Fibroblast of the conjunctiva (primary cell): ENCODE measurements at places on chromosomes 7 and 10.
A peak's percentile ranks its signal among the peaks of the same experiment; 100 is the strongest.

DNA sequence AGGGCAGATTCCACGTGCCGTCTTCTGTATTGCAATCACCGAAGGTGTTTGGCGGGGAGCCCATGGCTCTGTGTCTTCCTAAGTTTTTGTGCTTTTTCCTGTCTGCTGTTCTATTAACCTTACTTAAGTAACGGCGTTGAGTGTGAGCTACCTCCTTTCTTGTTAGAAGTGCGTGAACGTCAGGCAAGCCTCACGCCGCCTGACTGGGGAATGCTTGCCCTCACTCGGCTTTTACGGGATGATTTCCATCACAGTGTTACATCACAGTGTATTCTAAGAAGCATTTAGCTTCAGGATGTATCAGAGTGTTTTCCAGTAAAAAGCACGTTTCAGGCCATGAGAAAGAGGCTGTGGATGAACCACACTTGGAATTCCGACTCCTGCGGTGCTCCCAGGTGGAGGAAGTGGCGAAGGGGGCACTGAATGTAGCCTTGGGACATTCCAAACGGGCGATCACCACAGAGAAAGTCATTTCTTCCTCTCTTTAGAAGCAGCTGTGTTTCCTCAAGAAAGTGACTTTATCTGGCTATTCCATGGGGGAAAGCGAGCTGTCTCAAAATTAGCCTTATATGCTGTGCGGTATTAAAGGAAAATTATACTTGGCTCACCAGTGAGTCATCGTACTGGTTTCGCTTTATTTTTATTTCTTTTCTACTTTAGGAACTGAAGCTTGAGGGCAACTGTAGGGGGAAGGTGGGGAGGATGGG, 290.7 kb downstream of the KLF6 start:
- no peak for DNase-seq

GRCh38 chr10:83229991-83230390, 909.3 kb upstream of the GHITM start:
- DNase-seq = no peak

- peak; percentile 78 for DNase-seq
Measured at GRCh38 chr7:108525327-108525984, 479 bp downstream of the PNPLA8 start.

DNA sequence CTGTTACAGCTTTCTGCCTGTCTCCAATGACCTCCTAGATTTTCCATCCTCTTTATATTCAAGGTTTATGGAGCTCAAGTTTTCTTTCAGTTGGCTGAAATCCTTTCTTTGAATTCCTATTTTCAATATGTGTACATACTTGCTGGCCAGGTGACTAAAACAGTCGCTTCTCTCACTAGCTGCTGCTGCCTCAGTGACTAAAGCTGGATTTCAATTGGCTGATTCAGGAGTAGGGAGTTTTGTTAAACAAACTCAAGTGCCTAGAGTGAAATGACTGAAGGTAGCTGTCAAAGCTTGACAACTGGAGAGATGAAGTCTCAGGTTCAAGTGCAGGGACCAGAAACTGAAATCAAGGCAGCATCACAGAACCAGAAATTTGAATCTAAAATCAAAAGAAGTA, 6.7 kb upstream of the POLR1F start:
- no peak for DNase-seq

GRCh38 chr10:24793648-24794379, 70.1 kb upstream of the ARHGAP21 start:
- DNase-seq = no peak

DNA sequence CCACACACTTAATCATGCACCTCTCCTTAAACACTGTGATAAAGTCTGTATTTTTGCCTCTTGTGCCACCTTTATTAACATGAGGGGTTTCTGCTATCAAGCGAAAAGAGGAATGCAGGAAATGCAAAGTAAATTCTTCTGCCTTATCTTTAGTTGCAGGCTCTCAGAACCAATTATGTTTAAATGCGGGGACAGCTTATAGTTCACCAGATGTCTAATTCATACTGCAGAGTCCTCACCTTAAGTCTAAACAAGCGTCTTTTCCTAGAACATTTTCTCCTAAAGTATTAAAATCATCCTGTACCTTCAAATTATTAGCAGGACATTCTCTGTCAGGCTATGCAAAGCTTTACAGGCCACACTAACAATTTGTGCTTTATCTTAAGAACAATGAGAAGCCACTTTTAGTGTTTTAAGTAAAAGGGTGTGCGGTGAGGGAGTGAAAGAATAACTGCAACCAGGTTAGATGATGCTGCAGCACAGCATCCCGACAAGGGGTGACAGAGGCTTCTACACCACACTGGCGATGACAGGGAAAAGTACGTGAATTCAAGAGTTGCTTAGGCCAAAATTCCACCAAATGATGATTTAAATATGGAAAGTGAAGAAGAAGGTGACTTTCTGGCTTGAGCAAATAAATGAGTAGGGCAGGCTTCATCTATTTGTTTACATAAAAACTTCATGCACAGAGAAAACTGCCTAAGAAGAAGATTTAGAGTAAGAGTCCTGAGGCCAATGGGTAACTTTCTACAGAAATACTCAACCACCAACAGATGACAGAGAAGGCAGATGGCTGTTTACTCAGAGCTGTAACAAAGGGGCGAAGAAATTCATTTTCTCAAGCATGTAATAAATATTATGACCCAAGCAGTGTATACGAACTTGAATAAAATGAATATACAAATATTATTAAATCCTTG, 36.0 kb downstream of the EZH2 start:
- no peak for DNase-seq

DNA sequence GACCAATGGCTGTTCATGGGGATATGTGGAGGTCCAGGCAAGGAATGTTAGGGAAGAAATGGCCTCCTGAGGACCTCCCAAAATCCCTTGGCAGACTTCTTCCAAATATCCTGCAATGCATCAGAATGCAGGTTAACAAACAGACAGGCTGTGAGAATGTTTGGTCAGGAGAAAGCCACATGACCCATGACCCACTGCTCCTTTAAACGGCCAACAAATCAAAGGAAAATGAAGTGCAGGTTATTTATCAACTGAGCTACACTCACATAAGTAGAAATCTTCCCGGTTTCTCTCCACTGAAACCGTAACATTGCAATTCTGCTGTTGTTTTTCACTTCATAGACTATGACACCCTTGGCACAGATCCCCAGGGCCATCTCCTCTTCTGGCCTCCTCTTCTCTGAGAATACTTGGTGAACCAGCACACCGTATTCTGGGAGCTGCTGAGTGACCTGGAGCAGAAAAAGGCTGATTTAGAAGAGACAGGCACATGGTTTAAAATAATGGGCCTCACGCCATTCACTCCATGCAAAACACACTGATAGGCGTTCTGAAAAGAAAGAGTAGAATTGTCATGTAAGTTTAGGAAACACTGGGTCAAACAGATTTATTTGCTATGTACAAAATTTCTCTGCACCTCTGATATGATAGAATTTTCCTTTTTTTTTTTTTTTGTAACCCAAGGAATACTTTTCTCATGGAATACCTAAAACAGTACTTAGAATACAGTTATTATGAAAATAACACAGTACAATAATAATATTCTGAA, 67.8 kb downstream of the FRMPD2 start:
- DNase-seq = no peak

DNA sequence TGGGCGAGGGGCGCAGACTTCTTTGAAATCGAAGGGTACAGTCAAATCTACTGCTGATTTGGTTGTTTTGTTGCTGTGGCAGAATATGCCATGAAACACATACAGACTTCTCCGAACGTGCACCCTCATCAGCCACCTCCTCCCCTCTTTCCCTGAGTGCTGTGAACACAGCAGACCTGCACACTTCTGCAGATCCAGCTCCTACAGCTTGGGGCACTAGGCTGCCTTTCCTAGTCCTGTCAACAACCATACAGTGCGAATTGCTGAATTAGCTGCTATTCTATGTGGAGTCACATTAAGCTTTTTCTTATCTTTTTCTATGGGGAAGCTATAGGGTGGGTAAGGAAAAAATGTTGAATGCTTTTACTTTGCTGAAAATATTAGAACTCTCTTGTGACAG, 57.5 kb downstream of the COL17A1 start:
- DNase-seq = peak; percentile 14

- no peak for DNase-seq
Measured at GRCh38 chr7:114784177-114784576, 137.7 kb upstream of the MDFIC start.

DNA sequence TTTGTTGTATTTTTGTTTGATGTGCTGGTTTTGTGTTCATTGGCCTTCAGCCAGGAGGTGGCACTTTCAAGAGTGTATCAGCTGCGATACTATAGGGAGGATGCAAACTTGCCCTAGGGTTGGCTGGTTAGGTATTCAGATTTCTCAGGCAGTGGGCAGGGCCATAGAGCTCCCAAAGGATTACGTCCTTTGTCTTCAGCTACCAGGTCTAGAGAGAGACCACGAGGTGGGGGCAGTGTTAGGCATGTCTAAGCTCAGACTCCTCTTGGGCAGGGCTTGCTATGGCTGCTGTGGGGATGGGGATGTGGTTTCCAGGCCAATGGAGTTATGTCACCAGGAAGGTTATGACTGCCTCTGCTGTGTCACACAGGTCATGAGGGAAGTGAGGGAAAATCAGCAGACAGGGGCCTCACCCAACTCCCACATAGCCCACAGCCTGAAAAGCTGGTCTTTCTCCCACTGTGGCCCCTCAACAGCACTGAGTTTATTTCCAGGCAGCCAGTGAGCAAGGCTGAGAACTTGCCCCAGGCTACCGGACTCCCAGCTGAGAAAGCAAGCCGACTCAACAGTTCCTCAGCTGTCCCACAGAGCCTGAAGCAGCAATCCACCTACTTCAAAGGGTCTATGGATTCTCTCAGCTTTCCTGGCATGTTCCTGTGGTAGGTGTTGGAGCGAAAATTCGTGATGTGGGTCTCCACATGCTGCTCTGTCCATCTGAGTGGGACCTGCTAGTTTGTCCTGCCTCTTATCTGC, 227.4 kb upstream of the COBL start:
- DNase-seq = no peak

DNA sequence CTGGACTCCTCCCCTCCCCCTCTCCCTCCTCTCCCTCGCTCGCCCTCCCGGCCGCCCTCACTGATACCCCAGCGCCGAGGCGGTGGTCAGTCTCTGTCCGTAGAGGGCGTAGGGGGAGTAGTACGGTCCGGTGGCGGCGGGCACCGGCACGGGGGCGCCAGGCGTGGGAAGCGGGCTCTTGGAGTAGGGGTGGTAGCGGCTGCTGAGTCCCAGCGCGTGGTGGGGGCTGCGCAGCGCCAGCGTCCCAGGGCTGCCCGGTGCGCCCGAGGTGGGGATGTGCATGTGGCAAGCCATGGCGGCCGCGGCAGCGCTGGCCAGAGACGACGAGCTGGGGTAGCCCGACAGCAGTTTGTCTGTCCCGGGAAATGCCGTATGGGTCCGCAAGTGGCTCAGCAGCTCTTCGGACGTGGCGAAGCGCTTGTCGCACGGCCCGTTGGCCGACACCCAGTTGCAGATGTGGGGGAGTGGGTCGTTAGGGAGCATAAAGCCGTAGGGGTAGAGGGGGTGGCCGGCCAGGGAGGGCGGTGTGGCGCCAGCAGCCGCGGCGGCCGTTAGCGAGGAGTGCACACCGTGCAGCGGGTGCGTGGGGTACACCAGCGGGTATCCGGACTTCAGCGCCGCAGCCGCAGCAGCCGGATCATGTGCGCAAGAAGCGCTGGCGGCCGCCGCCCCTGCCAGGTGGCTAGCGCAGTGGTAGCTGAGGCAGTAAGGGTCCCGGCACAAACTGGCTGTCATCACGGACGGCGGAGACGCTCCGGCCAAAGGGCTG, 2.7 kb downstream of the ZNF503 start:
- no peak for DNase-seq

DNA sequence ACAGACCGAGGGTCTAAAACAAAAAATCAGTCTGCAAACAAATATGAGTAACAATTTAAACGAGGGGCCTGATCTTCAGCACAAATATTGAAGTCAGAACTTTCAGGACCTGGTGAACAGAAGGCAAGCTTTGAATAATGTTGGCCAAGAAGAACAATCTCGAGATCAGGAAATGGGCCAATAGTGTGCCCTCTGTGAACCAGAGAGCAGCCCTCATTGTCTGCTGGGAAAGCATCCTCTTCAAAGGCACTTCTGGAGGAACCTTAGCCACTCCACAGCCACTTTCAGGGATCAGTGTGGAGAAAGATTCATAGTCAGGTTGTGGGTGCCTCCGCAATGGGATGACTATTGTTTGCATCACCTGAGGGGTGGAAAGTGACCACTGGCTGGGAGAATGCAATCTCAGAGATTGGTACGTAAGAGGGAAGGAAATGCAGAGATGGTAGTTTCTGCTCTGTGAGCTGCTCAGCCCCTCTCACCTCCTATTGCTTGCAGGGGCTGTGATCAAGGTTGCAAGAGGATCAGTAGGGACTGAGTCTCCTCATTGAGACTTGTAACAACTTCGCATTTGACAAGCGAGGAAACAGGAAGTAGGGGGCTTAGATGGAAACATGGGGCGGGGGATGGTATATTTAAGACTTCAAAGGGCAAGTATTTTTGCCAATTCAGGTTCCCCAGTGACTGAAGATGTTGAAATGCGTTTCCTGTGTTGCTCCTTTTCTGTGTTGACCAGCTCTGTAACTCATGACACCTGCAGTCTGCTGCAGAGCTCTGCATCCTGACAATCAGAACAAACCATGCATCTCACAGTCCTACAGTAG, 28.4 kb upstream of the IFRD1 start:
- DNase-seq = no peak

- peak; percentile 44 for DNase-seq
Measured at GRCh38 chr10:113704637-113705343, 25.1 kb downstream of the CASP7 start.

DNA sequence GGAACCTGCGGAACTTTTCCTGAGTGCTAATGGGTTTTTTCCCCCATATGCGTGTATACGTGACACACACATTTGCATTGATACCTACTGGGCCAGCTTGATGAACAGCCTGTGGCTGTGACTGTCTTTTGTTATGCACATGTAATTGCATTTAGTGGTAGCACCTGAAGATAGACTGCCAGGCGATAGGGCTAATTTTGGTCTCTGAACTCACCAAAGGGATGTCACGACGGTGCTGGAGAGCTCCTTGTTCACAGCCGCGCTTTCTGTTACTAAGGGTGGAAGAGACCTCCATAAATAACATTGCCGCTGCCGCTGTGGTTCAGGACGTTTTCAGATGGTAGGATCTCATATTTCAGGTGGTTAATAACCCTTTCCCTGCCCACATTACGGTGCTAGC, 133.2 kb downstream of the CAMK1D start:
- DNase-seq = no peak
